Fibroblast of villous mesenchyme (primary cell): ENCODE measurements at places on chromosomes 1 and 21. TPM values are rescaled to one million over a fixed set of nuclear protein-coding genes. Genes with fewer than 3 reads are reported as not detected.

DNA sequence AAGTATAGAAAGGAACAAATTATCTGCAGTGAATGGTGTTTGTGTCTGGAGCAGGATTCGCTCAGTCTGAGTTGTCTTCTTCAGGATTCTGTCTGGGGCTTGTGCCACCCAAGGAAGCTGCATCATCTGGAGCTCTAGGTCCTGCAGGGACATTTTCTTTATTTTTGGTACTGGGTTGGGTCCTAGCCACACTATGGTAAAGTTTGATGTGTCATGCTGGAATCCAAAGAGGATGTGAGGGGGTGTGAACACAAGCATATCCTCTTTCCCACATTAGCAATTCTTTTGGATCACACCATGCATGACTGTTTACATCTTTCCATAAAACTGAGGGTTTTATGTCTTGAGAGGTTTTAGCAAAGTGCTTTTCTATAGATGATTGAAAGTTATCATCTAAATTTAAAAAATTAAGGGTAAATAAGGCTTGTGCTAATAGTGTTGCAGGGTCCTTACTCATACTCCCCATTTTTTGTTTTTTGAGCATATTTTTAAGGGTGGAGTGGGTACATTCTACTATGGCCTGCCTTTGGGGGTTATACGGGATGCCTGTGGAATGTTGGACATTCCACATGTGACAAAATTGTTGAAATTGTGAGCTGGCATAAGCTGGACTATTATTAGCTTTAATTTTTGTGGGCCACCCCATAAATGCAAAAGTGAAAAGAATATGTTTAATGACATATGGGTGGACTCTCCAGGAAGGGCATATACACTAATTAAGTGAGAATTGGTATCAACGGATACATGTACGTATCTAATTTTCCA is 152.0 kb upstream of the HMCN1 start:
- no peak for DNase-seq

DNA sequence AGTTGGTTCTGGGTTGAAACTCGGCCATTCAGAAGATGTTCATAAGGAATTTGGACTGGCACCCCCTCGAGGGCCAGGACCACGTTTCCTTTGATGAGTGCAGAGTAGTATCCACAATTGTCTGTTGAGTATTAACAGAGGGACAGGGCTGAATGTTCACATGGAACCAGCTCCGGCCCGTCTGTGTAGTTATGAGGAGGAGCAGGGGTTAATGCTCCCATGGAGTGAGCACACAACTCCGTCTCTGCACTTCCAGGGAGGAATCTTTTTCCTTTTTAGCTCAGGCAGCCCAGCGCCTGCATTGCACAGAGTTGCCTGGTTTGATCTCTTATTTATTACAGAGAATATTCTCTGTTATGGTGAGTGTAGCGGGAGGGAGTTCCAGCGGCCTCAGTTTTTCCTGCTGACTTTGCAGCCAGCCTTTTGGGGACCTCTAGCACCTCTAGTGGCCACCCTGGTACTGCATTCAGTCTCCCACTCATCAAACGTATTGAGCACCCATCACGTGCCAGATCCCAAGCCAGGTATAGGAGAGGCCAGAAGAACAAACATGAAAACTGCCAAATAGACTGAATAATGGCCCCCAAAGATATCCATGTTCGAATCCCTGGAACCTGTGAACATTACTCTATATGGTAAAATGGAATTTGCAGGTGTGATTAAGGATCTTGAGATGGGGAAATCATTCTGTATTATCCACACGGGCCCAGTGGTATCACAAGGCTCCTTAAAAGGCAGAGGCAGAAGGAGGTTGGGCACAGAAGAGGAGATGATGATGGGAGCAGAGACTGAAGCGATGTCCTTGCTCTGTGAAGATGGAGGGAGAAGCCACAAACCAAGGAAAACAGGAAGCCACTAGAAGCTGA is 167.7 kb upstream of the CSF3R start:
- peak; percentile 40 for DNase-seq

DNA sequence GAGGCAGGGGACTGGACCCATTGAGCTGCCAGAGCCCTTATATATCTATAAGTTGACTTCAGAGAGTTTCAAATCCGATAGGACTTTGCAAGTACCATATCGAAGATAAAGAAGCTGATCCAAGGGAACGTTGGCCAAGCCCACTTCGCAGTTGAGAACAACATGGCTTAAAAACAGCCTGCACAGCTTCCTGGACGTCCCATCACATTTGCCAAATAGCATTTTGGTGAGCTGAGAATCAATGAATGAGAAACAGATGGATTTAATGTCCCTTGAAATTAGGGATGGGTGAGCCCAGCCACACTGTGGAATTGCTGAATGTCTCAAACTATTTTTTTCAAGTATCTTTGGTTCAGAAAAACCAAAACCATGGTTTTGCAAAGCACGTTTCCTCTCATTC is 64.8 kb downstream of the KCNJ15 start:
- no peak for DNase-seq

The C8B gene
- not detected in 2 replicates for total RNA-seq

The ATAD3A gene
- total RNA-seq, result 32.9 and 36.7 TPM in 2 replicates

The ARMH1 gene
- 0.32 and 0.43 TPM in 2 replicates for total RNA-seq

The TRIM45 gene
- total RNA-seq, result 1.7 and 2.6 TPM in 2 replicates
